ENCODE measurements at places on chromosomes 3 and 15.

DNA sequence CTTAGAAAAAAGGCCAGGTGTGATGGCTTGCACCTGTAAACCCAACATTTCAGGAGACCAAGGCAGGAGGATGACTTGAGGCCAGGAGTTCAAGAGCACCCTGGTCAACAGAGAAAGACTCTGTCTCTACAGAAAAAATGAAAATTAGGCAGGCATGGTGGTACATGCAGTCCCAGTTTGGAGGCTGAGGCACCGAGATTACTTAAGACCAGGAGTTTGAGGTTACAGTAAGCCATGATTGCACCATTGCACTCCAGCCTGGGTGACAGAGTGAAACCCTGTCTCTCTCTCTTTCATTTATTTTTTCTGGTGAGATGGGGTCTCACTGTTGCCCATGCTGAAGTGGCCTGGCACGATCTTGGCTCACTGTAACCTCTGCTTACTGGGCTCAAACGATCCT is 24.7 kb downstream of the IP6K1 start:
- DNase-seq = no peak

DNA sequence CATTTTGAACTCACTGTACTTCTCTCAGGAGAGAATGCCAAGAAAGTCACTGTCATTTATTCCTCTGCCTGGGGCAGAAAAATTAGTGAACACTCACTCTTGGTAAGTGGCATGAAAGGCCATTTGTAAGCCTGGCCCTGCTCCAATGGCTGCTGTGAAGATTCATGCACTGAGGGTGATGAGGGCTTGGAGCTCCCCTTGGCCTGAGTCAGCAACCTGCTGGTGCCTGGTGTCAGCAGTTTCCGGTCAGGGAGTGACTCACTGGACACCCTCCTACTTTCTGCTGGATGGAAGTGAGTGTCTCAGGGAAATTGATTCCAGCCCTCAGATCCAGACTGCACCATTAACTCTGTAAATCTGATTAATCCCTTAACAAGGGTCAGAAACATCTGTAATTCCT is 37.6 kb downstream of the TRA2B start:
- DNase-seq = no peak

DNA sequence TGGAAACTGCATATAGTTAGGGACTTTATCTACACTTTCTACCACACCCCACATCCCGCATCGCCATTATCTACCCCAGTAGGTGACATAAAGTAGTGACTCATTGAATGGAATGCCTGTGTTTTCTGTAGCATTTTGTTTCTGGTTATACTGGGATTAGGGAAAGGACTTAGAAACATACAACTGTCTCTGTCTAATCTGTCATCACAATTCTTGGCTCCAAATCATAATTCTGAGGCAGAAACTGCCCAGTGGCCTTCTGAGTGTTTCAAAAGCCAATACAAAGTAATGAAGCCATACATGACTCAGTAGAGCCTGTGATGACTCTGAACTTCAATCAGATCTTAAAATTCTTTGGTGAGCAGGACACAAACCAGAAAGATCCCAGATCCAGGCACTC is 115.7 kb upstream of the CHRM5 start:
- no peak for DNase-seq

GRCh38 chr3:194384156-194384555 is 14.6 kb upstream of the LRRC15 start:
- no peak for DNase-seq

- no peak for DNase-seq
These were observed 148.6 kb downstream of the CD47 start for GRCh38 chr3:107942244-107942643.

- no peak for DNase-seq
These were observed 200.7 kb upstream of the NSMCE3 start for GRCh38 chr15:29470311-29470710.

DNA sequence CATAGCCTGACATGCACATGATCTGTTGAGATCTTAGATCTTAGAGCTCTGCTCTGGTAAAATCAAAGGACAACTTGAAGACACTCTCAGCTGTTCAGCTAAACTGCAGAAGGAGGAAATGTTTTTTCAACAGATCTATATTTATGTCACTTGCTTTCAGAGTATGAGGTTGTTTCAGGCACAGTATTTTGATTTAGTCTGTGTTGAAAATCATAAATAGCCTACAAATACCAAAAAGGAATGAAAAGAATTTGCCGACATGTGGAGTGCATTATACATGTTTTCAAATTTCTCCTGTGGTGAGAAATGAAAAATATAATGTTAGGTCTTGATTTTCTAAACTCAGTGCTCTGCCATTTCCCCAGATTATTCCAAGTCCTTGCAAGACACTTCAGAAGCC is 1118.4 kb downstream of the TBL1XR1 start:
- DNase-seq = no peak

DNA sequence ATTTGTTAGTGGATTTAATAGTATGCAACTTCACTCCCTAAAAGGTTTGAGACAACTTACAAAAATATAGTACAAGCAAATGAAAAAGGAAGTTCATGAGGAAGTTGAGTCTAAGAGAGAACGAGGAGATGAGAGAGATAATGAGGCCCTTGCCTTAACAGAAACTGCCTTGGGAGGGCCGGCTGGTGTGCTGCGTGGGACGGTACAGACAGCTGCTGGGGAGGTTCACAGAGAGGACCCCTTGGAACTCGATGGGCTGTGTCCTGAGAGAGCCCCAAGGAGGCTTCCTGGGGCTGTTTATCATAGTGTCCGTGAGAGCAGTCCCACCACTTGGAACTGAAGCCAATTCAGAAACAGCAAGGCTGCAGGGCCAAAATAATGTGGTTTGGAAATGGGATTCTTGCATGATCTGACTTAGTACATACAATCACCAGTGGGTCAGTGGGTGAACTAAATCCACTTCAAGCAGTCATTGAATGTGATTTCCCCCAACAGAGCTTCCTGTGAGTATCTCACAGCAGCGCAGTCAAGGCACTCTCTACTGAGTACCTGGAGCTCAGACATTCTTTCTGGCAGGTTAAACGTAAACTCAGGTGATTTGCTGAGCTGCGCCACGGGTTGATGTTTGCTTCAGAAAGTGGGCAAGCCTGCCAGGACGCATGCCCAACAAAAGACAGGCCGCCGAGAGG is 90.8 kb downstream of the CRTC3 start:
- no peak for DNase-seq

DNA sequence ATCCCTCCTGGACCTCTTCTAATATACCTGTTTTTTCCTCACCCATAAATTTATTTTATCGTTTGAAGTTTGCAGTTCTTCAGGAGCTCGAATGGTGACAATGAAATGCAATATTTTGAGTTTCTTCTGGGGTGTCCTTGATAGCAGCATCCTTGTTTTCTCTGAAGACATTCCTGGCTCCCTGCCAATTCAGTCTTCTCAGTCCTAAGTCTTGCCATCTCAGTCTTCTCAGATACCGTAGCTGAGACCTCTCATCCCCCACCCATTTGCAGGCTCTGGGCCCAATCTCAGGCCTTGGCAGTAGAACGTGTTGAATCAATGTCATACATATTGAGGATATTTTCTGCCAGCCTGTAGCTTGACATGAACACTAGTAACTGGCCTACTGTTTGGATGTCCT is 140.9 kb downstream of the NECTIN3 start:
- DNase-seq = no peak

DNA sequence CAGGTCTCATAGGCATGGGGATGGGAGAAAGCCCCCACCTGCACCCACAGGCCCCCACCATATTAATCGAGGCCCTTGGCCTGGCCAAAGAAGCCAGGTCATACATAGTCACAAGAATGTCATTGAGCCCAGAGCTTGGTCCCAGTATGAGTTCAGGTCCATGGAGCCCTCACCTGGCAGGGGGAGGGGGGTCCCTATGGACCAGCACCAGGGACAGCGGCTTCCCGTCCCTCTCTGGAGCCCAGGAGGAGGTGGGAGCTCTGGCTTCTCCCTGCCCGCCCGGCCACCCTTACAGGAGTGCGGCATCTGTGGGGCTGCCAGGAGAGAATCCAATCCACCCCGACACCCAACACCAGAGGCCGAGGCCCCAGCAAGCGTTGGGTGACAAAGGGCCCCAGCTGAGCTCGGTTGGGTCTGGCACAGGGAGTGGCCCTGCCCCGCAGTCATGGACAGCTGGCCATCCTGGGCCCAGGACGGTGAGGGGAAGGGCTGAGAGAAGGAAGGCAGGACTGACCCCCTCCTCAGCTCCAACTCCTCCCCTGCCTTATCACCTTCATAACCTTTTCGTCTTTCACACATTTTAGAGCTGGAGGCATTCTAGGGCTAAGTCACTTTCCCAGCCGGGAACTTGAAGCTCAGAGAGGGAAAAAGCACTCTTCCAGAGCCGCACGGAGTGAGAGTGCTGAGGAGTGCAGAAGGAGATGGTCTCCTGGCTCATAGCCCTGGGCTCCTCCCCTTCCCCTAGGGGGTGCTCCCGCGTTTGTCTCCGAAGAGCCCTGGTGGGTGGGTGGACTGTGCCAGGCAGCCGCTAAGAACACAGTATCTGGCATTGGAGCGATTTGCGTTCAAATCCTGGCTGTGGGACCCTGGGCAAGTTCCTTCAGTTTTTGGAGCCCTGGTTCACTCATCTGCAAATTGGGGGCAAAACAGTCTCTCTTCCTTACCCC is 54.6 kb downstream of the ATP2B2 start:
- no peak for DNase-seq

- DNase-seq = no peak
These were observed 19.8 kb upstream of the NUDT16 start for GRCh38 chr3:131361464-131362421.

GRCh38 chr3:61415201-61415600 is 146.2 kb upstream of the PTPRG start:
- no peak for DNase-seq

- no peak for DNase-seq
These were observed 84.8 kb upstream of the WNT5A start for GRCh38 chr3:55571913-55572312.

DNA sequence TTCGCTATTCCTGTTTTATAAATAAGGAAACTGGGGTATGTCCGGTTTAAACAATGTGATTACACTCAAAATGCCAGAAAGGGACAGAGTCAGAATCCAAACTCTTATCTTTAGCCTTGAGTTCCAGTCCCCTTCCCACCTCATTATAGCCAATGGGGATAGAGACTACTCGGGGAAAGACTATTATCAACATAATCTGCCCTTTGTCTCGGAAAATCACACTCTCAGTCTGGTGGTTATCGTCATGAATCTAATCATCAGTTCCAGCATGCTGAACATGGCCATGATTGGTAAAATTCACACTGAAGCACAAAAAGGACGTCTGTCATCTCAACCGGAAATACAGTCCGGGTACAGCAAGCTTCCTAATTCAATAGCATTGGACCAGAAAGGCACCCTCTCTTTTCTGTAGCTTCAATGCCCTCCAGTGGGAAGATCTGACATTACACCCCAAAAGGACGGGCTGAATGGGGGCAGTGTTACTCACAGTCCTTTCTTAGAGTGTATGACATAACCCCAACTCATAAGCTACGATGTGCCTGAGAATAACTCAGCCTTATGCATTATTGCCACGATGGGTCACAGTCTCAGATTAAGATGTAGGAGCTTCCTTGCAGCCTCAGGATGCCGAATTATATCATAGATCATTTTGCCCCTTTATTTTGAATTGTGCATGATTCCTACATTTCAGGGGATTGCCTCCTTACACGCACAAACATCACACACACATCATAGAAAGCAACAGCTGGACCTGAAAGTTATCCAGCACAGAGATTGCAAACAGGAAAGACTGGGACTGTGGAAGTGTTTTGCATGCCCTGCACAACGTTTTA is 390.4 kb upstream of the LMCD1 start:
- peak; percentile 30 for DNase-seq

- DNase-seq = no peak
These were observed 612 bp upstream of the TBL1XR1 start for GRCh38 chr3:177197727-177198460.
